Activated CD4-positive, alpha-beta memory T cell treated with anti-CD3 and anti-CD28 coated beads for 36 hours (primary cell): ENCODE measurements at places on chromosomes 7 and 10. TPM values are rescaled to one million over a fixed set of nuclear protein-coding genes. Genes with fewer than 3 reads are reported as not detected.

RHOBTB1 gene
- total RNA-seq = not detected

BET1 gene
- total RNA-seq = 19.3 TPM

DNA sequence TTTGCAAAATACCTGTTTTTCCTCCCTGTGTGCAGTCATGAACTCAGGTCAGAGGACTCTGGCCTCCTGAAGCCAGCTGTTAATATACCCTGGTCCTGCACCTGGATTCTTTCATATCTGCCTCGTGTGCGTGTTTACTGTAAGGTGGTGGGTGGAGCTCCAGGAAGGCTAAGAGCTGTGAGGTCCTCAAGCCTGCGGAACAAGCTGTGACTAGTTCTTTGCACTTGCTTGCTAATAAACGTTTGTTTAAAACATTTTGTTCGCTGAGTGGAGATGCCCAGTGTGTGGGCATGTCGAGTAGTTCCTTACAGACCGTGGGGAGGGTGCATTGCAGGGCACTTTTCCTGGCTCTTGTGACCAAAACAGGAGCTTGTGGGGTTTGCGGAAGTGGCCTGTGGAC lies 139.0 kb downstream of the DOCK1 start:
- no peak for DNase-seq
- H3K27ac ChIP-seq = no peak overlapping the region
- H3K36me3 ChIP-seq = no peaks in the 10 kb centered on the region
- no peak overlapping the region for H3K4me3 ChIP-seq
- no peaks in the 10 kb centered on the region for H3K4me1 ChIP-seq

DNA sequence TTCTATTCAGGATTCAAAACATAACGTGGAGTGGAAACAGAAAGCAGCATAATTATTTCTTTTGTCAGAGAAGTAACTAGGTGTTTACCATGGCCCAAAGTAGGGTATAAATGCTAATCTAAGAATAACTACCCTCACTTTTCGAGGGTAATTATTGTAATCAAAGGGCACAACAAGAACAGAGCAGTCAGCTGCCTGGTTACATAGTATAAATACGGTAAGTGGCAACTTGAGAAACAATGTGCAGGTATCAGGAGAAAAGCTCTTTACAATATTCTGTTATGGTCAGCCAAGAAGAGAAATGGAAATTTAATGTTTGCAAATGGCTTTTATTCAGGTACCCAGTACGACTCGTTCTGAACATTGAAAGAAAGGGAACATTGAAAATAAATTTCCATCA lies 242.0 kb upstream of the NPY start:
- no peak overlapping the region for H3K4me3 ChIP-seq
- DNase-seq = no peak
- H3K27ac ChIP-seq = no peak overlapping the region
- no peaks in the 10 kb centered on the region for H3K36me3 ChIP-seq
- no peaks in the 10 kb centered on the region for H3K4me1 ChIP-seq

DNA sequence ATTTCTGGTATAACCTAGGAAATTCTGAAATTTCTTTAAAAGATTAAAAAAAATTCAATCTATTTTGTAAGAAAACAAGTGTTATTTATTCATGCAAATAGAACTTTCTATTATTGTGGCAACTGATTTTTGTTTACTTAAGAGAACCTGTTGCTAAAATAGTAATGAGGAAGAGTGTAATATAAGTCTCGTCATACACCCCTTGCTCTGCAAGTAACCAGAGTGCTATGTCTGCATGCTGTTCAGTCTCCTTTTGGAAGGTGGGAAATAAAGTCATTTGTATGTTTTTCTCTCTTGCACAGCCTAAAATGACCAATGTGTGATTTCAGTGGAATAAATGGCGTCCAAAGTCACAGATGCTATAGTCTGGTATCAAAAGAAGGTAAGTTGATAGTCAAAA lies 41.3 kb downstream of the PHTF2 start:
- H3K4me3 ChIP-seq = no peak overlapping the region
- H3K27ac ChIP-seq = no peak overlapping the region
- H3K27me3 ChIP-seq = no peaks in the 10 kb centered on the region
- peaks cover 23% of the 10 kb centered on the region for H3K4me1 ChIP-seq

- no peak for DNase-seq
- no peak overlapping the region for H3K4me3 ChIP-seq
- peaks cover 7% of the 10 kb centered on the region for H3K36me3 ChIP-seq
- no peaks in the 10 kb centered on the region for H3K27me3 ChIP-seq
- no peak overlapping the region for H3K27ac ChIP-seq
These were observed 74.8 kb downstream of the LCOR start for GRCh38 chr10:96906864-96907263.

WEE2 gene
- total RNA-seq = not detected

NXPH1 gene
- not detected for total RNA-seq

GRCh38 chr7:152048051-152048450 lies 22.6 kb downstream of the GALNT11 start:
- H3K4me3 ChIP-seq = no peak overlapping the region
- no peaks in the 10 kb centered on the region for H3K27me3 ChIP-seq
- H3K27ac ChIP-seq = no peak overlapping the region
- H3K4me1 ChIP-seq = peaks cover 14% of the 10 kb centered on the region
- H3K36me3 ChIP-seq = peaks cover 31% of the 10 kb centered on the region

CYP17A1 gene
- not detected for total RNA-seq

IQUB gene
- total RNA-seq = 0.10 TPM

PAPSS2 gene
- total RNA-seq = 0.40 TPM

GRCh38 chr7:20201380-20201779 lies 15.8 kb downstream of the MACC1 start:
- no peaks in the 10 kb centered on the region for H3K27me3 ChIP-seq
- no peak overlapping the region for H3K4me3 ChIP-seq
- no peaks in the 10 kb centered on the region for H3K4me1 ChIP-seq
- no peaks in the 10 kb centered on the region for H3K36me3 ChIP-seq
- DNase-seq = no peak

DNA sequence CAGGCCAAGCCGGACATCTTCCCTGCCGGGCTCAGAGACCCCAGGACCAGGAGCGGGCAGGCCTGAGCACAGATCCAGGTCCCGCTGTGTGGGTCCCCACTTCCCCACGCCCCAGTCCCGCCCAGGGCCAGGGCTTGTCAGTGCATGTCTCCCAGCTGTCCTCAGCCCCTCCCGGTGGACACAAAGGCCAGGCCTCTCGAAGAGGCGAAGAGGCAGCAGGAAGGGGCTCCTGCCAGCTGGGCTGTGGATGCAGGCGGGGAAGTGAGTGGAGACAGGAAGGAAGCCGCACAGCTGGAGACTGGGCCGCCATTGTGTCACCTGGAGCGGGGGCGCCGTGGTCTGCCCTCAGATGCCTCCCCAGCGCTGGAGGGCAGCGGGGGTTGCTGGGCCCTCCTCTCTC lies 4.8 kb downstream of the GRIFIN start:
- H3K4me1 ChIP-seq = peaks cover 3% of the 10 kb centered on the region
- H3K4me3 ChIP-seq = no peak overlapping the region

NEUROD6 gene
- not detected for total RNA-seq

DNA sequence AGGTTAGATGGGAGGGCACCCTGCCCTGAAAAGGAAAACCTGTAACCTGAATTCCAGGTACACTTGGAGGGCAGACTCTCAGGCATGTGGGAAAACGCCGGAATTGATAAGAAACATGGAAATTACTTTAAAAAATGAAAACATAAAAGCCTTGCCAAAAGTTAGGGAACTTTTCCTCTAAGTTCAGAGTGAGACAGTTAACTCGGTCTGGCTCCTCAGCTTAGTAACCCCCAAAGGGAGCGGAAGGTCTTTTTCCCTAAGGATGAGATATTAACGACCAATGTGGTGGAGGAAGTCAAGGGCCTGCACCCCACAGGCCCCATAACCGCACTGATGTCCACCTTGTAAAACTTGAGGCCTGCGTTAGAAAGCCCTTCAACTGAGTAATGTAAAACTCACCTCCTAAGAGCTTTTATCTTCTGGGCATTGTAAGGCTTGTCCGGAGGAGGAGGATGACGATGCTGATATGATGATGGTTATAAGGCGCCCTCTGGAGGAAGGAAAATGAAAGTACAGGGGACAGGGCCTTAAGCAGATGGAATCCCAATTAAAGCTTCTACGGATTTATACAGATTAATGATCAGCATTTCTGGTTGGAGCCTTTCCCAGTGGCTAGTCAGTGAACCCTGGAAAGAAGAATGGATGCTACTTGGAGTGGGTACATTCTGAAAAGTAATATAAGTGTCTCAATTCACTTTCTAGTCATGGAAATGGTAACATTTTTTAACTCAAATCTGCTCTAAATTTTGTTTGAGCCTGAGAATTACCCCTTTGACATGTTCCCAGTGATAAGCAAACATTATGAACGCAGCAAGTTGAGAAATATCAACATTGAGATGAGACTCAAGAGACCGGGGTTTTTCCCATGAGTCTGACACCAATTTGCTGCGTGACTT lies 694 bp downstream of the COL1A2 start:
- H3K27me3 ChIP-seq = peaks cover 39% of the 10 kb centered on the region
- peaks cover 6% of the 10 kb centered on the region for H3K4me1 ChIP-seq
- DNase-seq = peak; percentile 32

- H3K27me3 ChIP-seq = no peaks in the 10 kb centered on the region
- no peak overlapping the region for H3K27ac ChIP-seq
- H3K4me1 ChIP-seq = peaks cover 5% of the 10 kb centered on the region
These were observed 2.9 kb downstream of the ZP3 start for GRCh38 chr7:76427635-76428034.

DNA sequence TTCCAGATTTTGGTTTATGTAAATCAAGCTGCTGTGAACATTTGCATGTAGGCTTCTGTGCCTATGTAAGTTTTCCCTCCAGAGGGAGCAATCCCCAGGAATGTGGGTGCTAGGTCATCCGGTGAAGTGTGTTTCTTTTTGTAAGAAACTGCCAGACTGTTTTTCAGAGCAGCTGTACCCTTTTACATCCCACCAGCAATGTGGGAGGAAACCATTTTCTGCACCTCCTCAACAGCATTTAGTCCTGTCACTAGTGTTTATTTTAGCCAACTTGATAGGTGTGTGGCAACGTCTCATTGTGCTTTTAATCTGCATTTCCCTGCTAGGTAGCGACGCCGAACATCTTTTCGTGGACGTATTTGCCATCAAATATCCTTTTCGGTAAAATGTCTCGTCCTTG lies 395.7 kb upstream of the FOXK1 start:
- no peaks in the 10 kb centered on the region for H3K4me1 ChIP-seq
- no peak for DNase-seq
- no peak overlapping the region for H3K27ac ChIP-seq
- H3K27me3 ChIP-seq = peaks cover 8% of the 10 kb centered on the region
- no peaks in the 10 kb centered on the region for H3K36me3 ChIP-seq
- no peak overlapping the region for H3K4me3 ChIP-seq

- H3K27me3 ChIP-seq = peaks cover 22% of the 10 kb centered on the region
- H3K27ac ChIP-seq = no peak overlapping the region
- DNase-seq = no peak
- H3K36me3 ChIP-seq = no peaks in the 10 kb centered on the region
These were observed 5.3 kb upstream of the NAT16 start for GRCh38 chr7:101185258-101185839.

GRCh38 chr7:143227806-143228205 lies 6.0 kb downstream of the TAS2R40 start:
- no peaks in the 10 kb centered on the region for H3K4me1 ChIP-seq
- H3K27ac ChIP-seq = no peak overlapping the region
- no peaks in the 10 kb centered on the region for H3K36me3 ChIP-seq
